ENCODE measurements at places on chromosomes 3 and 15.

DNA sequence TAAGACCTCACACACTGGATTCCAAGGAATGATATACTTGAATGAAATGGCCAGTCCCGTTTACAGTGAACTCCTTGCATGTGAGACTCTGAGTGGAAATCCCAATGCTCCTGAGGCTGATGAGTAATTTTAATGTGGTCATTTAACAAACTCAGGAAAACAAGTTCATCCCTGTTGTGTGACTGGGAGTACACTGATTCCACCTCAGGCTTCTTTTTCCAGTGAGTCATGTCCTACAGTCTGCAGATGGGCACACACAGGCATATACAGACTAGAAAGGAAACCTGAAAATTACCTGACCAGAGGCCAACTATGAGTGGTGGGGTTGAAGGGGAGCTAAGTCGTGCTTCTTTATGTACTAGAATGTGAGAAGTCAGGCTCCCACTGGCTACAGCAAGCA lies 5.8 kb downstream of the SQOR start:
- peak; percentile 32 for ATAC-seq

- ATAC-seq = no peak
Measured at GRCh38 chr3:59243476-59243875, 193.7 kb upstream of the CFAP20DC start.

GRCh38 chr3:36832406-36832805 lies 68.1 kb upstream of the DCLK3 start:
- no peak for ATAC-seq

DNA sequence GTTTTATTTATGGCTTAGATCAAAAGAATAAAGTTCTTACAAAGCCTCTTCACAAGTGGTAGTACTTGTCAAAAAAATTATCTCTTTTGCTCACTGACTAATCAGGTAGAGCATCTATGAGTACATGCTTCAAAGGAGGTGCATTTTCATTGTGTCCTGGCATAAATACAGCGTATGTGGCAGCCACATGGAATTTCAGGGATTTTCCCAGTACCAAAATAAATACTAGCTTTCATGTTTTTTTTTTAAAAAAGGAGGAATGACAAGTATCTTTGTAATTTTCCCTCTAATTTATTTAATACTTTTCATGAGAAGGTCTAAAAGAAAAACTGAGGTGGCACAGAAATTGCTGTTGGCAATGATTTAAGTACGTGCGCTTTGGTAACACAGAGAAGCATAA lies 597.8 kb upstream of the ALCAM start:
- ATAC-seq = no peak

DNA sequence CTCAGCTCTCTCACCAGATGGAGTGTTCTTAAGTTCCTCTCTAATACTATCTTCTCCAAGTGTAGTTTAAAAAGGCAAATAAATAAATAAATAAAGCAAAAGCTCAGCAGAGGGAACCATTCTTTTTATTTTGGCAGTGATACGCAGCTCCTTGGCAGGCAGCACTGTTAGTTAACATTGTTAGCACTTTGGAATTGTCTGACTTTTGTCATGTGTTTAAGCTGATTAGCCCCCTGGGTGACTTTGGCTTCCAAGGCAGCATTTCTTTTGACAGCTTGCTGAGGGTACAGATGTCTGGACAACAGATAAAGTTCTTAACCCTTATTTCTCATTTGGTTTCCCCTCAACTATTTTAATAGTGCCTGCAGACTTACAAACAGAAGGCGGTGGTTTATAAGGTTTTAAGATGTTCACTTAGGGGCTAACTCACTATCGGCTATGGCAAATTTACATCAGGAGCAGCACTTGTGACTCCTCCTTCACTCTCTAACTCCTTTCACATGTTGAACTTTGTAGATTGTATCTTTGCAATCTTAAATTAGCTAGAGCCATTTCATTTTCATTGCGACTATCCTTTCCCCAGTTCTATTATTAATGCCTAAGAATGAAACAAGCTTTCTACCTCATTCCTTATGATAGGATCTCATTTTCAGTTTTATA lies 213.4 kb downstream of the ZBBX start:
- no peak for ATAC-seq

GRCh38 chr3:37068031-37068430 lies 74.7 kb downstream of the MLH1 start:
- no peak for ATAC-seq

- no peak for ATAC-seq
Measured at GRCh38 chr3:27553886-27554540, 69.8 kb upstream of the SLC4A7 start.

- ATAC-seq = no peak
Measured at GRCh38 chr3:52333869-52334557, 17.9 kb downstream of the DNAH1 start.

- ATAC-seq = no peak
Measured at GRCh38 chr15:56844471-56844870, 74.0 kb upstream of the TCF12 start.

- ATAC-seq = no peak
Measured at GRCh38 chr3:74862476-74862875, 248.0 kb upstream of the CNTN3 start.

- ATAC-seq = peak; percentile 45
Measured at GRCh38 chr3:108006077-108006771, 84.6 kb downstream of the CD47 start.

- ATAC-seq = peak; percentile 43
Measured at GRCh38 chr3:29171043-29171990, 109.6 kb upstream of the RBMS3 start.

- no peak for ATAC-seq
Measured at GRCh38 chr3:85740561-85740960, 781.8 kb downstream of the CADM2 start.

- ATAC-seq = no peak
Measured at GRCh38 chr3:190495796-190496195, 18.1 kb upstream of the IL1RAP start.

GRCh38 chr3:130857336-130858026 lies 36.4 kb upstream of the ATP2C1 start:
- ATAC-seq = no peak

Measured in gastroesophageal sphincter (tissue), 4 donors.